ENCODE measurements at places on chromosomes 13 and 19.

DNA sequence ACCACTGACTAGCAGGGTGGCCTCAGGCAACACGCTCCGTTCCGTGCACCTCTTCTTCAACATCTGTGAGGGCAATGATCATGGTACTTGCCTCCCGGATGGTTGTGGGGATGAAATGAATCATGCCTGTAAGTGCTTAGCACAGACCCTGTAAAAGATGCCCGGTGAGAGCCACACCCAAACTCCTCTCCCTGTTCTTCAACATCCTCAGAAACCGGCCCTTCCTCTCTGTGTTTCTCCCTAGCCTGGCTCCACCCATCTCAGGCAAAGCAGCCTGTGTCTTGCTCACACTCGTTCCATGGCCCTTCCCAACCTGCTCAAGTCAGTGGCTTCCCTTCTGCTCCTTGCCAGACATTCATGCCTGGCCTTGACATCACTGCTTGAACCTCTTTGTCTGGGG is 5.8 kb upstream of the DMKN start:
- no peak for DNase-seq

GRCh38 chr19:4588291-4588761 is 28.8 kb upstream of the SEMA6B start:
- no peak for DNase-seq

GRCh38 chr13:33264620-33264978 is 21.0 kb downstream of the STARD13 start:
- DNase-seq = no peak

GRCh38 chr19:44765033-44765948 is 12.4 kb upstream of the CBLC start:
- DNase-seq = no peak

DNA sequence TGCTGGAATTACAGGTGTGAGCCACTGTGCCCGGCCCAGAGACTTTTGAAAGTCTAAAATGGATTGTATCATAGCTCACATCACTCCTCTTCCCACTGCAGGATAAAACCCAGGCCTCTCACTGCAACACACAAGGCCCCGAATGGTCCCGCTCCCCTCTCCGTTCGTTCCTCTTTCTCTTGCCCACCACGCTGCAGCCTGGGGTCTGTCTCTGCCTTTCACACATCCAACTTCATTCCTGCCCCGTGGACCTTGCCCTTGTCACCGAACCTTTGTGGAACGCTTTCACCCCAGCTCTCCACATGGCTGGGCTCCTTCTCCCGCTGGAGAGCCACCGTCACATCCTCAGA is 42.6 kb downstream of the NFIC start:
- no peak for DNase-seq

GRCh38 chr19:12666265-12667048 is at the start of the genes MAN2B1 and WDR83:
Gene MAN2B1, minus strand, starts transcription at chr19:12666742. Its CDS starts 41 bp downstream, at chr19:12666701.
Gene WDR83, plus strand, starts transcription at chr19:12666807. Its CDS starts 2,984 bp downstream, at chr19:12669791.
- DNase-seq = no peak

DNA sequence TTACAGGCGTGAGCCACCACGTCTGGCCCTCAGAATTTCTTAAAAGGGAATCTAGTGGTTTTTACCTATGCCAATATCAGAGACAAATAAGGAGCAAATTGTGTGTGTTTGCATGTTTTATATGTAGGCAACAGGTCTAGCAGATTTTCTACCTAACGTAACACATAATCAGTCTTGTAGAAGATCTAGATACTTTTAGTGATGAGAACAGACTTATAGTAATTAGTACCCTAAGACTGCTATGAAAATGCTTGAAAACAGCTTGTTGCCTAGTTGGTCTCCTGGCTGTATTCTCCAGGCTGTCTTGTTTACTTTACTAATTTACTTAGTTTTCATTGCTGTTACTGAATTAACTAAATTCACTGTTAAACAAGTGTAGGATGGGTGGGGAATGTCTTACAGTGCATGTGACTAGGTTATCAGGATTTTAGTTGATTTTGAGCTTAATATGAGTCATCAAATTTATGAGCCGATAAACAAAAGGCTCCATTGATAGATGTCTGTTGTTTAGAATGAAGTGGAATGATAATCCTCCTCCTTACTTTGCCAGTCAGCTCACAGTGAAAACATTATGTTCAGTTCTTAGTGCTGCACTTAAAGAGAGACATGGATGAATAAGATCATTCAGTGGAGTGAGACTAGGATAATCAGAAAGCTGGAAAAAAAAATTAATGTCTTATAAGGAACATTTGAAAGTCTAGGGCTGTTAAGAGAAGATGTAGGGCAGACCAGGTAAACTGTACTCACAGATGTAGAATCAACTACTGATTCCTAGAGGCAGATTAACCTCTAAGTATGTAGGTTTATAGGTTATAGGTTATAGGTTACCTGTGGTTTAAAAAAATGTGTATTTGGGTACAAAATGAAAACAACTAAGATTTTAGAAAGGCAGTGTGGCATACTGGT is 22.4 kb downstream of the GTF2F2 start:
- no peak for DNase-seq

GRCh38 chr19:19115954-19116353 is 22.3 kb downstream of the TMEM161A start:
- DNase-seq = no peak

DNA sequence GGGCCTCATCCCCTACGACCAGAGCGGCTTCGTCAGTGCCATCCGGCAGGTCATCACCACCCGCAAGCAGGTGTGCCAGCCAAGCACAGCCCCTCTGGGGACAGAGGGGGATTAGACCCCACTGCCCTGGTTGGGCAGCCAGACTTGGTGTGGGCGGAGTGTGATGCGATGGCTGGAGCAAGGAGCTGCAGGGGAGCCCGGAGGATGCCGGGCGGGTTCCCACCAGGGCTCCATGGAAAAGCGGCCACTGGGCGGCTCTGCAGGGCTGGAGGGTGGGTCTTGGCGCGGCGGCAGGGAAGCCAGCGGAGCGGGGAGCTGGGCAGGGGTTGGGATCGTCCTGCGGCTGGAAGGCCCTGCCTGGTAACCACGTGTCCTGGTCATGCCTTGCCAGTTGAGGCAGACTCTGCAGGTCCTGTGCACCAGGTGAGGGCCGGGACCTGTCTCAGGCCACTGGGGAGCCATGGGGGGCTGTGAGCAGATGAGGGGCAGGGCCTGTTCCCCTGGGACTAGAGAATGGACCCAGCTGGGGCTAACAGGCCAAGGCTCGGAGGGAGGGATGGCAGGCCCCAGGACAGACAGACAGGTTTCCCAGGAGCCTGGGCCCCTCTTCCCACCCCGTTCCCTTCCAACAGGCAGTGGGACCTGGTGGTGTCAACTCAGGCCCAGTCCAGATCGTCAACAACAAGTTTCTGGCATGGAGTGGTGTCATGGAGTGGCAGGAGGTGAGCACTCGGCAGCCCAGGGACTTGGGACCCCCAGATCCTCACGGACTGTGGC is 6.3 kb downstream of the PTOV1 start:
- DNase-seq = no peak

- no peak for DNase-seq
Measured at GRCh38 chr13:26710166-26710565, 50.4 kb downstream of the GPR12 start.

All from pulmonary artery endothelial cell (primary cell).